ENCODE measurements at places on chromosomes 2 and 18.

DNA sequence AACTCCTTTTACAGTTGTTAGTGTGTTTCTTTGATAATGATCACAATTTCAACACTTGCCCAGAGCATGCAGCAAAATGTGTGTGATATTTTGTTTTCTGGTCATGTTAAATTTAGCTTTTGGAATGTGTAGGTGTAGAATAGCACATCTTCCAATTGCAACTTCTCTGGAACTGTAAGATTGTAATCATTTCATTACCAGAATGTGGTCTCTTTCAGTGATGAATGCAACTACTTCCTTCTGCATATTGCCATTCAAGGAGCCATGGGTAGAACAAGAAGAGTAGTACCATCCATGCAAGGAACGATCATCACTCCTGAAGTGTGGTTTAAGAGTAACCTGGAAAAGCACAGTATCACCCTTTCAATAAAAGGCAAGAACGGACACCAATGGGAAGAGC, 548.8 kb upstream of the ZNF804A start:
- no peak for DNase-seq

- DNase-seq: no peak
These were observed 65.2 kb upstream of the SNTG2 start for GRCh38 chr2:885230-886071.

DNA sequence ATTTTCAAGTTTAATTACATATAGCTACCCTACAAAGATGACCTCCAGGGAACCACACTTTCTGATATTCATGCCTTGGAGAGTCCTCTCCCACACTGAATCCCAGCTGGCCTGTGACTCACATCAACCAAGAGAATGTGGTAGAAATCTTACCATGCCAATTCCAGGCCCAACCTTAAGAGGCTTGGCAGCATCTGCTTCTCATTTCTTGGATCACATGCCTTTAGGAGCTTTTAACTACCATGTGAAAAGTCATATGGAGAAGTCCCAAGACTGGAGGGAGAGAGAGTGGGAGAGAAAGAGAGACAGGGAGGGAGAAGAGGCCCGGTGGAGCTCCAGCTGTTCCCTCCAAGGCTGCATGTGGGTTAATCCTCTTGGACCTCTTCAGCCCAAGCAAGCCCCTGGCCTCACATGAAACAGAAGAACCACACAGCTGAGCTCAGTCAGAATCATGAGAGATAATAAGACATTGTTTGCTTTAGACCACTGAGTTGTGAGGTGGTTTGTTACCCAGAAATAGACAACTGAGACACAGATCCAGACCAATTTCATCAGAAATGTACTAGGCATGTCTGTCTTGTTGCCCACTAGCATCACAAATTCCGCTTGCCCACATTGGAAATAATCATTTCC, 190.7 kb downstream of the MTCL1 start:
- DNase-seq: peak; percentile 66

GRCh38 chr2:84906900-84907714, 1.7 kb downstream of the TMSB10 start:
- peak; percentile 83 for DNase-seq

DNA sequence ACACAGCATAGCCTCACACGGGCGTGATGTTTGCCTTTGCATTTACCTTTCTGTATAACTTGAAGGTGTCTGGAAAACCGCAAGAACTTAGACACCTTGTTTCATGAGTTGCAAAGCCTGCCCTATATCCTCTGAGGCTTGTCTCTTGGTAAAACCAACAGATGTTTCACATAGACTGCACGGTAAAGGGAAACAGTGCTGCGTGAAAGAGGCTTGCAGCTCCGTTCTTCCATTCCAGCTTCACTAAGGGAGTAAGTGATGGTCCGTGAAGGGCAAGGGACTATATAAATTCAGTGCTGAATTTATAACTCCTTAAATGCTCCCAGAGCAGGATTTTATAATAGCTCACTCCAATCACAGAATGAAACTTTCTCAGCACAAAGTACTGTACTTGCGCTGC, 360.5 kb downstream of the SOX11 start:
- DNase-seq: no peak

GRCh38 chr2:223315813-223316212, 263.8 kb downstream of the KCNE4 start:
- DNase-seq: no peak

DNA sequence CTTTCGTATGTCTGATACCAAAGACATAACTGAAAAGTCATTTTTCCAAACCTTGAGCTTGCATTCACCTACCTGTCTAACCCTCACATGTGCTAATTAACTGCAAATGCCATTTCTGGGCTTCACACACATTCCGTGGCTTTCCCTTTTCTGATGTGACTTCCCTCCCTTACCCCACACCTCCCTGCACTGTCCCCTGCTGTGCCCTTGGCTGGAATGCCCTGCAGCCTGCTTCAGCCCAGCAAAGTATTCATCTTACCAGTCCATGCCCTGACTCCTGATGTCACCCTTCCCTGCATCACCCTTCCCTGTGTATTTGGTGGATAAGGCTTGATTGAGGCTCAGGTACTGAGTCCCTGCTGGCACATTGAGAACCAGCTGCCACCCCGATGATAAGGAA, 12.2 kb downstream of the RETSAT start:
- no peak for DNase-seq

DNA sequence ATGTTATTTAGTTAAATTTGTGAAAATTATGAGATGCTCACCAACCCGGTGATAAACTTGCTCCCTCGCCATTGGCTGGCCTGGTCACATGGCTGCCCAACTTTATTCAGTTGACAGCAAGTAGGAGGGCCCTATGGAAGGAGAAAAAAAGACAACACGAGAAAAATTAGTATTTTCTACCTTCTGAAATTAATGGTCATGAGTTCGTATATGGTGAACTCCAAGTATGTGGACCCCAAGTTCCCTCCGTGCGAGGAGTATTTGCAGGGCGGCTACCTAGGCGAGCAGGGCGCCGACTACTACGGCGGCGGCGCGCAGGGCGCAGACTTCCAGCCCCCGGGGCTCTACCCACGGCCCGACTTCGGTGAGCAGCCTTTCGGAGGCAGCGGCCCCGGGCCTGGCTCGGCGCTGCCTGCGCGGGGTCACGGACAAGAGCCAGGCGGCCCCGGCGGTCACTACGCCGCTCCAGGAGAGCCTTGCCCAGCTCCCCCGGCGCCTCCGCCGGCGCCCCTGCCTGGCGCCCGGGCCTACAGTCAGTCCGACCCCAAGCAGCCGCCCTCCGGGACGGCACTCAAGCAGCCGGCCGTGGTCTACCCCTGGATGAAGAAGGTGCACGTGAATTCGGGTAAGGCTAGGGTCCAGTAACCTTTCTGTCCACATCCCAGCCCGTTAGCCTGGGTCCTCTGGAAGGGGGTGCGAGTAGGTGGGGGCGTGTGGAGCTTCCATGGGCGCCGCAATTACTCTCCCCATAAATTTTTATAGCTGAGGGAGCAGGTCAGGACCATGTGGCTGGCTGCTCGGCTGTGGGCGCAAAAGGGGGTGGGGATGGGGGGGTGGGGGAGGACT, at the start of gene HOXD4:
Gene HOXD4, plus strand, starts transcription at position 109 of the 846 bp plus-strand sequence. Its CDS starts 84 bp downstream, at position 193.
- DNase-seq: no peak

DNA sequence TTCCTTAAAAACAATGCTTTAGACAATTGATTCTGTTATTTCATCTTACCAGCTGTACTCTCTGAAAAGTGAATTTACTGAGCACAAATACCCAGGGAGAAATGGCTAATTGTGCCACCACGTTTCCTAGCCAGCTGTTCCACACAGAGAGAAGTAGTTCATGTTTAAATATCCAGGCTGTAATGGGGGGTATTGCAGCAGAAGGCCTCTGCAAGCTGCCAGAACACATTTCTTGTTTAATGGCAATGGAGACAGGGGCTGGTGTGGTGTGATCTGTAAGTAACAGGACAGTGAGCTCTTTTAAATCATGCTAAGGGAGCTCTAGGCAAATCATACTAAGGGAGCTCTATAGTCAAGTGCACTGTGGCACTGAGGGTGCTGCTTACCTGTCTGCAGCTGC, 809.2 kb downstream of the CNTNAP5 start:
- DNase-seq: no peak

GRCh38 chr2:223563462-223563861, 38.7 kb downstream of the SCG2 start:
- peak; percentile 84 for DNase-seq

All from H4 (cell line).